Panc1 (cell line): ENCODE measurements at places on chromosomes 1 and 21. TPM values are rescaled to one million over a fixed set of nuclear protein-coding genes. Genes with fewer than 3 reads are reported as not detected.

DNA sequence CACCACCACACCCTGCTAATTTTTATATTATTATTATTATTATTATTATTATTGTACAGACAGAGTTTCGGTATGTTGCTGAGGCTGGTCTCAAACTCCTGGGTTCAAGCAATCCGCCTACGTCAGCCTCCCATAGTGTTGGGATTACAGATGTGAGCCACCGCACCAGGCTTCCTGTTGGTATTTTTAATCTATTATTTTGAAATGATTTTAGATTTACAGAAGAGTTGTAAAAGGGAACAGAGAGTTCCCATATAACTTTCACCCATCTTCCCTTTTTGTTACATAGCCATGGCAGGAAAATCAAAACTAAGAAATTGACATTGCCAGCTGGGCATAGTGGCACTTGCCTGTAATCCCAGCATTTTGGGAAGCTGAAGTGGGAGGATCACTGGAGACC is 42.9 kb upstream of the CITED4 start:
- no peaks in the 10 kb centered on the region for H3K27me3 ChIP-seq
- H3K27ac ChIP-seq, result peak overlapping the region; percentile 57; the same call in 1 of the 2 replicates
- DNase-seq, result no peak
- H3K36me3 ChIP-seq, result no peaks in the 10 kb centered on the region
- peaks cover 25% of the 10 kb centered on the region for H3K4me1 ChIP-seq
- H3K4me3 ChIP-seq, result no peak overlapping the region

DNA sequence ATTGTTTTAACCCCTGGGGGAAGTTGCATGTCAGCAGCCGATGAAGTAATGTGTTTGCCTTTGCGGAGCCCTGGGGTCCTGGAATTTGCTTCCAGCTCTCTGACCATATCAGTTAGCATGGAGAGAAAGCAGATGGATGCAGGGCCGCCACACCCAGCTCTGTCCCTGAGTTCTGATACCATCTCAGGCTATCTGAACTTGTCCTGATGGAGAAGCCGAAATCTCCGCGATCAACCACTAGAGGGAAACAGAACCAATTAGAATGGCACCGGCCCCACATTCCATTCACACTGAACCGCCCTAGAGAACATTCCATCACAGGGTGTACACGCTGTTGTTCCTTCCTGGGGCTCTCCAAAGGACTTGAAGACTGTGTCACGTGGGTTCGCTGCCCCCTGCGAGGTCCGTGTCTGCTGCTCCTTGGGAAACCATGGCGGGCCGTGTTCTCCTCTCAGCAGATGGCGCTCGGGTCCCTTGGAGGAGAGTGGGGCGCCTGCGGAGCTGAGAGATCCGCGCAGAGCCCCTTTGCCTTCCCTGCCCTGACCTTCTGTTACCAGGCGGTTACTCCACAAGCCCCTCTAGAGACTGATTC is 75.4 kb downstream of the ABCA4 start:
- DNase-seq, result peak; percentile 75
- H3K27ac ChIP-seq, result peak overlapping the region; percentile 94
- no peaks in the 10 kb centered on the region for H3K27me3 ChIP-seq
- H3K4me1 ChIP-seq, result peaks cover 43% of the 10 kb centered on the region

DNA sequence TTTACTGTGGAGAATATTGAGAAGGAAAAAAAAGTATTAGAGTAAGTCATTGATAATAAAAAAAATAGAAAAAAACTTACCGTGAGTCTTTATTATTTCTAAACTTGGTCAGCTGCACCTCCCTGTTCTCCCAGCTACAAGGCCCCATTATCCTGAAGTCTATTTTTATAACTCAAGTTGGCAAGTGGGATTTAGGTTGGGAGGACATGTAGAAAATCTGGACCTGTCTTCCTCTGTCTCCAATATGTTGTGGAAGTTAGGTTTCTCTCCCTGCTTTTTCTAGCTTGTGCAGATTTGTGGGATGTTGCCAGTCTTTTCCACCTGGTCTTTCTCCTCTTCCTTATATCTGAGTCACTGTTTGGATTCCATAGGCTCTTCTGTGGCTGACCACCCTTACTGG is 361.4 kb downstream of the HLX start:
- no peaks in the 10 kb centered on the region for H3K27me3 ChIP-seq
- H3K36me3 ChIP-seq, result no peaks in the 10 kb centered on the region
- DNase-seq, result no peak
- H3K27ac ChIP-seq, result no peak overlapping the region
- no peak overlapping the region for H3K4me3 ChIP-seq

DNA sequence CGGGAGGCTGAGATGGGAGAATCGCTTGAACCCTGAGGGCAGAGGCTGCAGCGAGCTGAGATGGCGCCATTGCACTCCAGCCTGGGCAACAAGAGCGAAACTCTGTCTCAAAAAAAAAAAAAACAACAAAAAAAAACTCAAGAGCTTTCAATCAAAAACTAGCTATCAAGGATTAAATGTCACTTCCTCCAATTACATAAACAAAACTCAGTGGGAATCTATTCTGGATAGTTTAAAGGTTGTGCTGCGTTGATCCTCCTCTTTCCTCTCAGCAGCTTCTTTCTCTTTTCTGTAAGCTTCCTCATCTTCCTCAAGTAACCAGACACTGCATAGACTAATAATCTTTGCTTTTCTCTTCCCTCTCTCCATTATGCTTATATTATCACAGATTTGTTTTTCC is 20.7 kb downstream of the EIF4G3 start:
- no peaks in the 10 kb centered on the region for H3K27me3 ChIP-seq
- no peak overlapping the region for H3K4me3 ChIP-seq
- no peak for DNase-seq
- no peak overlapping the region for H3K27ac ChIP-seq

DNA sequence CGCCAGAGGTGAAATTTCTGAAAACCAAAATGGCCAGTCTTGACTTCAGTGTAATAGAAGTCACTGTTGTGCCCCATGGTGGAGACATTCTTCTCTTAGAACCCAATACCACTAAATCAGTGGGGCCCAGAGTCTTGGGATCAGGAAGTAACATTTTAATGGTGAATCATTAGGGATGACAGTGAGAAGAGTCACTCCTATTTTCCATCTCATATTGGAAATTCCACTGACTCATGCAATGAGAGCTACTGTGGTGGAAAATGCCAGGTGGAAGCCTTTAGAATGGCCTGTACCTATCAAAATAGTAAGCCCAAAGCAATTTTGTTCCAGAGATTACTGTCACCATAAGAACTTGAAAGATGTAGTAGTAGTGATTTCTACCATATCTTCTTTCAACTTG is 20.6 kb upstream of the PPM1J start:
- H3K4me1 ChIP-seq, result no peaks in the 10 kb centered on the region
- H3K27me3 ChIP-seq, result no peaks in the 10 kb centered on the region
- no peaks in the 10 kb centered on the region for H3K36me3 ChIP-seq
- H3K4me3 ChIP-seq, result no peak overlapping the region

MAB21L3 gene
- total RNA-seq, result not detected

DNA sequence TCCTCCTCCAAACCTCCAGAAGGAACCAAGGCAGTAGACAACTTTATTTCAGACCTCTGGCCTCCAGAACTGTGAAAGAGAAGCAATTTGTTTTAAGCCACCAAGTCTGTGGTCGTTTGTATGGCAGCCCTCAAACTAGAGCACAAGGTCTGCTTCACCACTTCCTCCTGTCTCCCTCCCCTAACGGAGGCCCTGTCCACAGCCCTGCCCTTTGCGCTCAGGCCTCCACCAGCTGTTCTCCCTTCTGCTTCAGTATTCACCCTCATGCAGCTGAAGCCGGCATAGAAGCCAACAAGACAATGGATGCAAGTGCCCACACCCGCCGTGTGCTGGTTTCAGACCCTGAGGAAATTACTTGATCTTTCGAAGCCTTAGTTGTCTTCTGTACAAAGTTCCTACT is 364.1 kb downstream of the HHAT start:
- DNase-seq, result no peak
- H3K4me3 ChIP-seq, result no peak overlapping the region
- H3K4me1 ChIP-seq, result no peaks in the 10 kb centered on the region
- no peak overlapping the region for H3K27ac ChIP-seq
- no peaks in the 10 kb centered on the region; the same call in 1 of the 2 replicates for H3K27me3 ChIP-seq

DNA sequence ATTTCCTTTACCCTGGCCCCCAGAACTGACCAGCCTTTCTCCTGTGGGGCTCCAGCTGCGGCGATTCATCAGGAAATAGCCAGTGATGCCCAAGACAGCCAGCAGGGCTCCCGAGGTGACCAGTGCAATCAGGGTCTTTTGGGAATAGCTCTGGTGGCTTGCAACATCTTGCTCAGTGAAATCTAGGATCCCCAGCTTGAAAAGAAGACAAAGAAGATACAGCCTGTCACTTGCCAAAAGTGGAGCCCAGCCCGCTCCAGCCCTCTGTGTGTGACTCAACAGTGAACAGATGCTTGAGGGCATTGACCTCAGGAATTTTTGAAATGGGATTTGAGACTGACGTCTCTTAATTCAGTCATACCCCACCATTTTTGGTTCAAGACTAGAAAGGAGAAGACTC is 22.3 kb downstream of the CD34 start:
- H3K36me3 ChIP-seq, result no peaks in the 10 kb centered on the region
- H3K27ac ChIP-seq, result no peak overlapping the region
- no peaks in the 10 kb centered on the region for H3K4me1 ChIP-seq
- no peak for DNase-seq
- H3K27me3 ChIP-seq, result no peaks in the 10 kb centered on the region
- H3K4me3 ChIP-seq, result no peak overlapping the region

TMEM269 gene
- 0.13 TPM for total RNA-seq

GRCh38 chr1:50332941-50333594 is 90.2 kb downstream of the DMRTA2 start:
- H3K36me3 ChIP-seq, result no peaks in the 10 kb centered on the region
- H3K27me3 ChIP-seq, result peaks cover 17% of the 10 kb centered on the region
- DNase-seq, result no peak
- H3K27ac ChIP-seq, result no peak overlapping the region
- H3K4me3 ChIP-seq, result peak overlapping the region; percentile 70
- no peaks in the 10 kb centered on the region; the same call in 1 of the 2 replicates for H3K4me1 ChIP-seq

GRCh38 chr1:34143975-34144374 is 21.1 kb downstream of the CSMD2 start:
- no peaks in the 10 kb centered on the region for H3K27me3 ChIP-seq
- no peak for DNase-seq
- H3K4me3 ChIP-seq, result no peak overlapping the region
- H3K36me3 ChIP-seq, result no peaks in the 10 kb centered on the region

DNA sequence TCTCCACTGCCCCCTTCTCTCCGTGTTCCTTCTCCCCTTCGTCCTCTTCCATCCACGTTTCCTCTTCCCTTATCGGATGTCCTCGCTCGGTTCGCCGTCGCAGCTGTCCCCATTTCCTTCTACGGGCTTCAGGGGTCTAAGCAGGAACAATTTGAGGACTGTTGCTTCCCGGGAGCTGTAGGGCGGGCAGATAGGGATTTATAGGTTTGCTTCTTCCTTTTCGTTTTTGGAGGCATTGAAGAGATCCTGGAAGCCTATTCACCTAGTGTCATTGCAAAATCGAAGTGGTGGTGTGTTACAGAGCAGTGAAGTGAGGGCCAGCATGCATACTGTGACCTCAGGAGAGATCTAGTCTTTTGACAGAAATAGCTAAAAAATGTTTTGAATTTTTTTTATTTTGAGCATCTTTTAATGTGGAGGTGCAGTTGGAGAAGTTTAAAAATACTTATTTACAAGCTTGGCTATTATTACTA is 897 bp downstream of the ZYG11B start:
- peak overlapping the region; percentile 98 for H3K4me3 ChIP-seq
- peak overlapping the region; percentile 96 for H3K27ac ChIP-seq
- peaks cover 9% of the 10 kb centered on the region for H3K4me1 ChIP-seq

DNA sequence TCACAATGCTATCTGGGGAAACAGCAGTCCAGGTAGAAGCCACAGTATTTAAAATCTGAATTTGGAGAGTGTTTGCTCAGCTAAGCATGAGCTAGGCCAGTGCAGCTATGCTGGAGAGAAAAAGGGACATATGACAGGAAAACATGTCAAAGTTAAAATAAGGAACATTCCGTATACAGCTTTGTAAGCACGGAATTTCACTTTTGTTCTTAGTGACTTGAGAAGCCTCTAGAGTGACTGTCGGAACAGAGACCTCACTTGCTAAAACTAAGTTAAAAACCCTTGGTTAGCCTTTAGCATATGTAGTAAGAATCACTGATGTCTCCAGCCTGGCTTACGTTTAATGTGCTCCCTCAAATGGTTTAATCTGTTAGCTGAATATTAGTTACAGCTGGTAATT is 661.7 kb downstream of the KCNT2 start:
- no peak overlapping the region for H3K4me3 ChIP-seq
- H3K4me1 ChIP-seq, result no peaks in the 10 kb centered on the region

DNA sequence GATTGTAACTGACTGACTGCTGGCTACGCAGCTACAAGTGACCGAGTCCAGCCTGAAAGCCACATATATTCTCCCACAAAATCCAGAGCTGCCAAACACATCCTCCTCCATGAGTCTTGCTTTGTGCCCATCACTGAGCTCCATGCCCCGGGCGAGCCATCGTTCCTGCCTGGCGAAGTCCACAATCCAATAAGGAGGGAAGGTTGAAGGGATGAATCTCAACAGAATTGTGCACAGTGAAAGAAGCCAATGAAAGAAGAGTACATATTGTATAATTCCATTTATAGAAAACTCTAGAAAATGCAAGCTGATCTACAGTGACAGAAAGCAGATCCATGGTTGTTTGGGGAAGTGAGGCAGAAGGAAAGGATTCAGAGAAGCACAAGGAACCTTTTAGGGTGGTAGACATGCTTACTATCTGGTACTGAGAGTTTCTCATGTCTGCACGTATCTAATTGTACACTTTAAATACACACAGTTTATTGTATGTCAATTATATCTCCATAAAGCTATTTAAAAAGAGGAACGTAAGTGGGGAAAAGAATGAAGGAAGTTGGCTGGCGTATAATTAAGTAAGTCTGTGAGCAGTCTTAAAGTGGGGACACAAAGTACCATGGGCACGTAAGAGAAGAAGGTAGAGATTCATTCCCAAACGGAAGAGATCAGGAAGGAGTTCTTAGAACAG is 115.9 kb upstream of the JUN start:
- H3K27ac ChIP-seq, result peak overlapping the region; percentile 27; the same call in 1 of the 2 replicates
- no peaks in the 10 kb centered on the region for H3K36me3 ChIP-seq
- no peak for DNase-seq
- H3K27me3 ChIP-seq, result no peaks in the 10 kb centered on the region

- H3K27me3 ChIP-seq, result no peaks in the 10 kb centered on the region
- no peaks in the 10 kb centered on the region for H3K36me3 ChIP-seq
- DNase-seq, result no peak
- H3K27ac ChIP-seq, result no peak overlapping the region
- H3K4me3 ChIP-seq, result no peak overlapping the region
Observed at GRCh38 chr1:203046984-203047630, 20.8 kb downstream of the PPFIA4 start.
